ENCODE measurements at places on chromosomes 6 and 20.
A peak's percentile ranks its signal among the peaks of the same experiment; 100 is the strongest.

GRCh38 chr6:8948733-8949132 is 513.4 kb upstream of the SLC35B3 start:
- H3K4me1 ChIP-seq: no peaks in the 10 kb centered on the region
- no peaks in the 10 kb centered on the region for H3K36me3 ChIP-seq
- no peaks in the 10 kb centered on the region for H3K27me3 ChIP-seq
- no peak overlapping the region for H3K27ac ChIP-seq
- H3K4me3 ChIP-seq: no peak overlapping the region
- DNase-seq: no peak

- DNase-seq: no peak
- H3K36me3 ChIP-seq: no peaks in the 10 kb centered on the region
- no peaks in the 10 kb centered on the region for H3K4me1 ChIP-seq
- H3K27ac ChIP-seq: no peak overlapping the region
- no peak overlapping the region for H3K4me3 ChIP-seq
Measured at GRCh38 chr6:42336431-42336830, 115.3 kb downstream of the TRERF1 start.

- no peaks in the 10 kb centered on the region for H3K36me3 ChIP-seq
- no peak for DNase-seq
- no peak overlapping the region for H3K27ac ChIP-seq
- H3K4me3 ChIP-seq: no peak overlapping the region
- peaks cover 18% of the 10 kb centered on the region for H3K4me1 ChIP-seq
Measured at GRCh38 chr6:38391206-38391605, 248.5 kb downstream of the BTBD9 start.

GRCh38 chr20:38466983-38467382 is 5.7 kb upstream of the RALGAPB start:
- no peaks in the 10 kb centered on the region for H3K36me3 ChIP-seq
- no peak overlapping the region for H3K4me3 ChIP-seq
- no peak overlapping the region for H3K27ac ChIP-seq
- DNase-seq: no peak
- H3K4me1 ChIP-seq: peaks cover 2% of the 10 kb centered on the region
- no peaks in the 10 kb centered on the region for H3K27me3 ChIP-seq

DNA sequence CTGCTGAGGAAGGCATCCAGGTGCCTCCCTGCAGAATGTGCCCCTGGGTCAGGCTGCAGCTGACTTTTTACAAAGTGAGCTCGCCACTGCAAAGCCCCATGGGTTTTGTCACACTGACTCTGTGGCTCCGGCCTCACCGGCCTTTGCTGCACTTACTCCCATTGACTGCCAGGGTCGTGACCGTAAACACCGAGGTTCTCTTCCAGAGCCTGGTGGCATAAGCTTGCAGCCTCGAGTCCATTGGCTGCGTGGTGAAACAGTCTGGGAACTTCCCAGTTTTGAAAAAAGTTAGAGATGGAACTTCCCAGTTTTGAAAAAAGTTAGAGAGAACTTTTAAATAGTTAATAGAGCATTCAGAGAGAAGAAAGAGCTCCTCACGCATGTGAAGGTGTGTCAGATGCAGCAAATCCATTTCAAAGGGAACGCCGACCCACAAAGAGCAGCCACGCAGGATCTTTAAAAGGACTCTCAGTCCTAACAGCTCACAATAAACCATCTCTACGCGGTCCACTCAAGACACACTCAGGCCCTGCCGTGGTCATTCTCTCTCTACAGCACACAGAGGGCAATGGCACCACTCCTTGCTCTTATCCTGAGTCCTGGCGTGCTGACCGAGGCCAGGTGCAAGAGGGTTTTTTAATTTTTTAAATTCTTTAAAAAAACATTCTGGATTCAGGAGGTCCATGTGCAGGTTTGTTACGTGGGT is 12.8 kb downstream of the RAMACL start:
- no peak overlapping the region for H3K27ac ChIP-seq
- peaks cover 18% of the 10 kb centered on the region for H3K4me1 ChIP-seq
- DNase-seq: no peak
- no peak overlapping the region for H3K4me3 ChIP-seq
- H3K27me3 ChIP-seq: no peaks in the 10 kb centered on the region

- H3K27me3 ChIP-seq: no peaks in the 10 kb centered on the region
- no peak overlapping the region for H3K27ac ChIP-seq
- H3K36me3 ChIP-seq: no peaks in the 10 kb centered on the region
- H3K4me1 ChIP-seq: peaks cover 73% of the 10 kb centered on the region
- peak; percentile 58 for DNase-seq
Measured at GRCh38 chr6:33317419-33317668, 200 bp downstream of the ZBTB22 start.

GRCh38 chr6:158259136-158259535 is 53.1 kb upstream of the TULP4 start:
- H3K27ac ChIP-seq: no peak overlapping the region
- H3K36me3 ChIP-seq: no peaks in the 10 kb centered on the region
- no peaks in the 10 kb centered on the region for H3K27me3 ChIP-seq
- DNase-seq: no peak
- peaks cover 11% of the 10 kb centered on the region for H3K4me1 ChIP-seq

GRCh38 chr20:41551011-41551705 is 67.0 kb downstream of the CHD6 start:
- no peak overlapping the region for H3K4me3 ChIP-seq
- H3K27ac ChIP-seq: no peak overlapping the region
- DNase-seq: no peak
- no peaks in the 10 kb centered on the region for H3K36me3 ChIP-seq
- H3K27me3 ChIP-seq: no peaks in the 10 kb centered on the region

- no peaks in the 10 kb centered on the region for H3K36me3 ChIP-seq
- H3K4me3 ChIP-seq: no peak overlapping the region
- H3K27me3 ChIP-seq: no peaks in the 10 kb centered on the region
- H3K27ac ChIP-seq: no peak overlapping the region
Measured at GRCh38 chr6:22366214-22366613, 69.4 kb upstream of the PRL start.

GRCh38 chr6:111871207-111871606 is 2.0 kb downstream of the FYN start:
- no peaks in the 10 kb centered on the region for H3K27me3 ChIP-seq
- peak overlapping the region; percentile 91 for H3K27ac ChIP-seq
- peak overlapping the region; percentile 82 for H3K4me3 ChIP-seq

DNA sequence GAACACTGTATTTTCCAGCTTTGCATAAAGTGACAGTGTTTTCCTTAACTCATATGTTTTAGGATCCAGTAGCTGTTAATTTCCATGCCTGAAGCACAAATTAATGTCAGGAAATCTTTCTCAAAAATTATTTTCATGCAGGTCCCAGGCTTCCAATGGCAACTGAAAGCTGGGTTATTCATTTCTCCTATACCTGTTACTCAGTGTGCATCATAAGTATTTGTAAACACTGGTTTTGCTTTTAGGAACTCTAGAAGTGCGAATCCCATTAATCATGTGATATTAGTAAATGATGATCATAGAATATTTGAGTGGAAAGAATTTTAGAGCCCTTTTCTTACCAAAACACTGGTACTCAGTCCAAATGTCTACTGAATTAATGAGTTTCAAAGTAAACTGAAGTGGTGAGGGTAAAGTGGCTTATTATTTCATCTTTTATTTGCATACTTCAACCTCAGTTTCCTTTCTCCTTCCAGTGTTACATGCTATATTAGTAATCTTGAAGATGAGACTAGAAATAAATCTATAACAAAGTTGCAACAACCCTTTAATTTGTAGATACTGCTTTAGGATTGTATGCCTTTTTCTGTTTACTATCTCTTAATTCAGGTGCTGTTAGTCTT is 124.0 kb downstream of the ZFAND3 start:
- H3K27me3 ChIP-seq: no peaks in the 10 kb centered on the region
- no peak for DNase-seq
- H3K4me3 ChIP-seq: no peak overlapping the region
- peaks cover 79% of the 10 kb centered on the region for H3K4me1 ChIP-seq
- H3K27ac ChIP-seq: no peak overlapping the region

DNA sequence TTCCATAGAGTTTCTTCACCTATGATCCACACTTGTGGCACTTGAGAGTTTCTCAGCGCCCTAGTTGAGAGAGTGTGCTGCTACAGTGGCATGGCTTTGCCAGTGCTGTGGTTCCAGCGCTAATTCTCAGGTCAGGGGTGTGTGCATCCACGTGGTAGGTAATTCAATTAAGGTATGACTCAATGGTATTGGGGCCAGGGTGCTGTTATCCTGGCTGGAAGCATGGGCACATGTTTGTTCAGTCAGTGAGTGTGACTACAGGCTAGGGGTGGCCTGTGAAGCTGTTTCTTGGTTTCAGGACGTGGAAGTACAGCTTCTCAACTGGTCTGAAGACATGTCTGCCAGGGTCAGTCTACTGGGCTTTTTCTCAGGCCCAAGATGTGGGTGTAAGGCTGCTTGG is 3.0 kb upstream of the SEMG2 start:
- H3K27me3 ChIP-seq: no peaks in the 10 kb centered on the region
- no peaks in the 10 kb centered on the region for H3K36me3 ChIP-seq
- no peak overlapping the region for H3K27ac ChIP-seq
- no peak overlapping the region for H3K4me3 ChIP-seq

DNA sequence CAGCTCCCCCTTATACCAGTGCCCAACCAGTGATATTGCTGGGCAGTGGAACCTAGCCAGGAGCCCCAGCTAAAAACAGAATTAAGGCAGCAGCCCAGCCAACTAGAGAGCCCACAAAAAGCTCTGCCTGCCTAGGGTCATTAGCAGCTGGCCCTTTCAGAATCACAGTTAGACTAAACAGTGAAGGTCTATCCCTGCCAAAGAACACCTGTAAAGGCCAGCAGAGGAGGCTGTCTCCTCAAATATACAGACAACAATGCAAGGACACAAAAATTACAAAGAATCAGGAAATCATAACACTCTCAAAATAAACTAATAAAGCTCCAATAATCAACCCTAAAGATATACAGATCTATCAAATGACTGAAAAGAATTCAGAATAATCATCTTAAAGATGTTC is 77.8 kb upstream of the HTR1E start:
- H3K27ac ChIP-seq: no peak overlapping the region
- no peak for DNase-seq
- no peaks in the 10 kb centered on the region for H3K4me1 ChIP-seq
- H3K36me3 ChIP-seq: no peaks in the 10 kb centered on the region
- no peaks in the 10 kb centered on the region for H3K27me3 ChIP-seq

DNA sequence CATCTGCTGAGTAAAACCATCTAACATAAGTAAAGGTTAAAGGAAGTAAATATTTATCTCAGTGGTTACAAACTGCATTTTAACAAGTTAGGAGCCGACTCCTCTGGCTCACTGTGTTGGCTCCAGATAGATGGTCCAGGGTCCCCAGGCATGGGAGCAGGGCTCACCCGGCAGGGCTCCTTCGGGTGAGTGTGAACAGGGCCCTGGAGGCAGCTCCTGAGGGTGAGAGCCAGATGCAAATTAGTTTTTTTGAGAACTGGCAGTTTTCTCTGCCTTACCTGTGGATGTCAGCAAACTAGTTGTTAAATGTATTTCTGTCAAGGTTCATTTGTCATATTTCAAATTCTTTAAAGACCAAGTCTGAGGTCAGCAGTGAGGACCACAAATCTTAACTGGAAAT is 21.5 kb downstream of the TPBG start:
- DNase-seq: no peak
- H3K4me3 ChIP-seq: no peak overlapping the region
- no peaks in the 10 kb centered on the region for H3K4me1 ChIP-seq
- no peaks in the 10 kb centered on the region for H3K27me3 ChIP-seq

- no peak overlapping the region for H3K27ac ChIP-seq
- H3K36me3 ChIP-seq: no peaks in the 10 kb centered on the region
- peaks cover 10% of the 10 kb centered on the region for H3K4me1 ChIP-seq
- no peak for DNase-seq
Measured at GRCh38 chr20:25484911-25485511, 77.5 kb downstream of the GINS1 start.

DNA sequence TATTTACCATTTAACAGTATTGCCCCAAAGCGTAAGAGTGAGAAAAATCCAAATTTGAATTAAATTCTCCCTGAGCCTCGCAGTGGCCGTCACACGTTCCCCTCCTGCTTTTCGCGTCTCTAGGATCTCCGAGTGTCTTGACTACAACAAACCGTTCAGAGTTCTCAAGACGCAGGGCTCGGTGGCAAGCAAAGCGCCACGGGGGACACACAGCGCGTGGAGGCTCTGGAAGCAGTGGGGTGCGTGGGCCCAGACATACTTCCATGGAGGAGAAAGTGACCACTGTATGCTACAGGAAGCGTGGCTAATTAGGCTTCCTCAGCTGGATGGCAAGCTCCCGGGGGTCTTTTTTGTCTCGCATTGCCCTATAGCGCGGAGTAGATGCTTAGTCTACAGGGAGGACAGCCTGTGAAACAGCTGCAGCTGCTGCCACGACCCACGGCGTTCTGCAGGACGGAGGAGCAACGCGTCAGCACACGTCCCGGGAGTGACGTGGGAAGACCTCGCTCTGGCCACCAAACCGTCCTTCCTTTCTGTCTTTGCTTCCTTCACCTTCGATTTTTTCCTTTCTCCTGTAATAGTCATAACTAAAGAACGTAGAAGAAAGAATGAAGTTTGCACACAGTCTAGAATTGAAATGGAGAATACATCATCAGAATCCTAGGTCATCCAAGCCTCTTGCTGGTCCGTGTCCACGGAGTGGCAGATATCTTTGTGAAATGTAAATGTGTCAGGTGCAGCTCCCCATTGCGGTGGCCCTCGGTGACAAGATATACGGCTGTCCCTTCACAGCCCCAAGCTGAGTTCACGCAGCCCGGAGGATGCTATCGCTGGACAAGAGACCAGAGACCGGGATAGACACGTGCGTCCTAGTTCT is 104.2 kb upstream of the QKI start:
- no peak for DNase-seq
- no peak overlapping the region for H3K4me3 ChIP-seq
- H3K27ac ChIP-seq: no peak overlapping the region
- H3K27me3 ChIP-seq: no peaks in the 10 kb centered on the region

- H3K27me3 ChIP-seq: no peaks in the 10 kb centered on the region
- no peaks in the 10 kb centered on the region for H3K36me3 ChIP-seq
- H3K4me1 ChIP-seq: peaks cover 17% of the 10 kb centered on the region
- no peak overlapping the region for H3K4me3 ChIP-seq
Measured at GRCh38 chr6:2204272-2204671, 41.1 kb downstream of the GMDS start.

GRCh38 chr6:105649192-105649591 is 246.3 kb upstream of the PREP start:
- no peak for DNase-seq
- H3K4me3 ChIP-seq: no peak overlapping the region
- no peaks in the 10 kb centered on the region for H3K27me3 ChIP-seq
- H3K4me1 ChIP-seq: no peaks in the 10 kb centered on the region
- H3K36me3 ChIP-seq: no peaks in the 10 kb centered on the region

GRCh38 chr6:136037242-136037875 is 185.9 kb downstream of the PDE7B start:
- H3K36me3 ChIP-seq: no peaks in the 10 kb centered on the region
- no peaks in the 10 kb centered on the region for H3K27me3 ChIP-seq
- H3K4me1 ChIP-seq: peaks cover 4% of the 10 kb centered on the region
- DNase-seq: no peak
- peak overlapping the region; percentile 57 for H3K4me3 ChIP-seq

- peaks cover 71% of the 10 kb centered on the region for H3K27me3 ChIP-seq
- no peaks in the 10 kb centered on the region for H3K36me3 ChIP-seq
- no peak for DNase-seq
- no peaks in the 10 kb centered on the region for H3K4me1 ChIP-seq
- H3K27ac ChIP-seq: no peak overlapping the region
Measured at GRCh38 chr6:33856655-33857054, 52.9 kb upstream of the MLN start.

Measured in heart right ventricle (tissue), 16 donors.